ENCODE measurements at places on chromosomes 4 and X.

DNA sequence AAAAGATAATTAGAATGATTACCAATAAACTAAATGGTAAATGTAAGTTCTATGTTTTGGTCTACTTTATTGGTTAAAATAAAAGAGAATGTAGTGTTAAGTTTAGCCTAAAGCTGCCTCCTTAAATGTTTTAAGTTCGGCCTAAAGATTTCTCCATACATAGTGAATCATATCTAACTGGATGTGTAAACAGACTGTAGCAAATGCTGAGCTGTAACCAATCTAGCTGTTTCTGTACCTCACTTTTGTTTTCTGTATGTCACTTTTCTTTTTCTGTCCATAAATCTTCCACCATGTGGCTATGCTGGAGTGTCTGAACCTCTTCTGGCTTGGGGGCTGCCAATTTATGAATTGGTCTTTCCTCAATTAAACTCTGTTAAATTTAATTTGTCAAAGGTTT lies 121.2 kb downstream of the TBCK start:
- no peak for DNase-seq

GRCh38 chr4:93878566-93878965 lies 50.0 kb downstream of the ATOH1 start:
- no peak for DNase-seq

DNA sequence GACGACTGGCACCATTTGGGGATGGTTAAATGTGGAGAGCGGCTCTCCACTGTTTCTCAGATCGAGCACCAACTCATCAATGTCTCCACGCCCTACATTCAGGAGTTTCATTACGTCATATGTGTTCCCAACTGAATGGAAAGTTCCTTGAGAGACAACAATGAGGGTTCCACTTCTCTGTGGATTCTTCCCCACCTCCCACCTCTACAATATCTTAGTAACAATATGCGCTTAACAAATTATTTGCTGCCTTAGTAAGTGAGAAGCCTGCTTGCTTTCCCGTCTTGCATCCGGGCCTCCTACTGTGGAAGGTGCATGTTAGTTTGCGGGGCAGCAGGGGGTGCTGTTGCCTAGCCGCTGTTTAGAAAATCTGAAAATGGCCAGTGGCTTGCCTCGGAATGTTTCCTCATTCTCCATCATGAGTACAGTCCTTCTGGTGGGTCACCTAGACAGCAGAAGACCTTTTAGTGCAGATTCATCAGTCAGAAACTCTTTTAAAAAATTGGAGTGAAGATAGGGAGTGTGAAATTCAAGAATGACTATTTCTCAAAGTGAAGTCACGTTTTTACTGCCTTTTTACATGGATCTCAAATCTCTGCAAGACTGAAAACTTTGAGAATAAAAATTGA lies 55.7 kb downstream of the PHOX2B start:
- DNase-seq: no peak

GRCh38 chr4:118177126-118177525 lies 142.8 kb downstream of the NDST3 start:
- no peak for DNase-seq

DNA sequence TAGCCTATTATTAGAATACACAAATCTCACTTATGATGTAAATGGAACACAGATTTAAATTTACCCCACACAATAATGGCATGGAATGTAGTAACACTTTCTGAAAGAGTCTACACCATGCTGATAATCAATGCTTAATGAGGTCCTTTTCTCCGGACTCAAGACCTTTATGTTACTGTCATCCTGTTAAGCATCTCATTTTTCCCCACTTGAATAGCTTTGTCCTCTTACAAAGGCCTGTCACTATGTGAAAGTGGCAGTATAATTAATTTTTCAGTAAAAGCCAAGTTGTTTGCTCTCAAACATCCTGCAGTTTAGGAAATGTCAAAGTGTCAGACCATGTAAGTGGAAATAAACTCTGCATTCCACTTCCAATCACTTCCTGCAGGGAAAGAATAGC lies 96.4 kb downstream of the GPC3 start:
- DNase-seq: no peak

- DNase-seq: no peak
Measured at GRCh38 chr4:165767671-165768070, 105.4 kb upstream of the TLL1 start.

- DNase-seq: no peak
Measured at GRCh38 chr4:92120810-92121498, 182.8 kb upstream of the GRID2 start.

- DNase-seq: no peak
Measured at GRCh38 chr4:4923201-4923600, 63.7 kb downstream of the MSX1 start.

DNA sequence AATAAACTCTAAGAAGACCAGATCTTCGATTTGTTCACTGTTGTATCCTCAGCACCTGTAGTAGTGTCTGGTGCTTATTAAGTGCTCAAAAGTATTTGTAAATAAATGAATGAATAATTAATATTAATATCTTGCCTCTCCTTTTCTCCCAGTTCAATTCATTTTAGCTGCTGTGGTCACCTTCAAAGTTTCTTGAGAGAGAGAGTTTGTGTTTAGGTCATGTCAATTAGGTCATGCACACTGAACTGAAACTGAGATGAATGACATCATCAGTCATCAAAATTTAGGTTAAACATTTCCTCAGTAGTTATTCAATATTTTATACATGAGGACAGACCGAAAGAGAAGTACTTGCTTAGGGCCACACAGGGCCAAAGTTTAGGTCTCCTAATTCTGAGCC lies 73.5 kb downstream of the ANXA3 start:
- DNase-seq: no peak

GRCh38 chr4:182307746-182308145 lies 64.5 kb downstream of the TENM3 start:
- no peak for DNase-seq

- no peak for DNase-seq
Measured at GRCh38 chrX:99078301-99078700, 1331.8 kb downstream of the PCDH19 start.

DNA sequence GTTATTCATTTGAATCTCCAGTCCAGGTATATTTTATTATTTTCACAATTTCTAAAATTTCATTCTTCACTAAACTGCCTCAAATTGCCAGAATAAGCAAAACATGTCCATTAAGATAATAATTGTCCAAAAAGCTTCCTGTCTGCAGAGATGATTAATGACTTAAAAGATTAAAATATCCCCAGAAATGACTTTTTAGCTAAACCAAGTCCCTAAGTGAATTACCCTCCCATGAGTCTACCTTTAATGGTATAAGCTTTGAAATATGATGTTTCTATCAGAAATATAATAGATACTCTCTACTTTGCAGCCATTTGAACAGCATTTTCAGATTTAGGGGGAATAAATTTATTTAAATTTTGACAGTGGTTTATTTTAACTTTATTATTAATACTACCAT lies 289.2 kb upstream of the EMCN start:
- DNase-seq: no peak

GRCh38 chrX:20311505-20311904 lies 44.8 kb upstream of the RPS6KA3 start:
- no peak for DNase-seq

DNA sequence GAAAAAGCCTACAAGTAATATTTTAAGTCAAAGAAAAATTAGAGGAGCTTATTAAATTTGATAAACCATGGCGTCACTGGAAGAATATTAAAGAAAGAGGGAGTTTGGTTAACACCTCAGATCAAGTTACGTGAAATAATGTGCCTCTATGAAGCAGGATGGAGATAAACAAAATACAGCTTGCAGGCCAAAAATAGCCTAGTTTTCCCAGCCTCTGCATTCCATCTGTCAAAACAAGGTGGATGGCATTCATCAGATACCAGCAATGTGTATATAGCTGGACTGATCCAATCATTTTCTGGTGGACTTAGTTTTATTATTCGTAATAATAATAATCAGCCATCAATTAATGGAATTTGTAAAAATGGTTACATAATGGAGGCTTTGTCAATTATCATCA lies 230.7 kb downstream of the NR3C2 start:
- no peak for DNase-seq

DNA sequence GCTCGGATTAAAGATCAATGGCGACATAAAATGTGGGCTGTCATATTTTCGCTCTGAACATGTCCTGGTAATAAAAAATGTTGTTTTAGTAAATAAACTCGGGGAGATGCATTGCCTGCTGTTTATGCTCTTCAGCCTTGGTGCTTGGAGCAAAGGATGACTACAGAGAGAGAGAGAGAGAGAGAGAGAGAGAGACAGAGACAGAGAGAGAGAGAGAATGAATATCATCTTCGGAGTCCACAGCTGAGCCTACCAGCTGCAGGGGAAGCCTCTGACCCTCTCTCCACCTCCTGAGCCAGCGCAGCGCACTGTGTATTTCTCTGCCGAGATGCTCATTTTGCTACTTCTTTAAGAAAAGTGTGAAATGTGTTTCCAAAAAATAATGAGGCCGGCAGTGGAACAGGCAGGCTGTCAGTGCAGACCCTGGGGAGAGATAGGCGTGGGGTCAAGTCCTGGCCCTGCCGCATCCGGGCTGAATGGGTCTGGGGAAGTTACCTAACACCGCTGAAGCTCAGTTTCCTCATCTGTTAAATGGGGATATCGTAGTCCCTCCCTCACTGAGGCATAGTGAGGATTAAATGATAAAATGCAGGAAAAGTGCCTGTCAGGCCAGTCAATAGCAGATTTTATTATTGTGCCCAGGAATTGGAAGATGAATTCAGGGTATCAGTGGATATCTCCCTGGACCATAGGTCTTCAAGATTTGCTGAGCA lies 58.5 kb upstream of the LGI2 start:
- no peak for DNase-seq

DNA sequence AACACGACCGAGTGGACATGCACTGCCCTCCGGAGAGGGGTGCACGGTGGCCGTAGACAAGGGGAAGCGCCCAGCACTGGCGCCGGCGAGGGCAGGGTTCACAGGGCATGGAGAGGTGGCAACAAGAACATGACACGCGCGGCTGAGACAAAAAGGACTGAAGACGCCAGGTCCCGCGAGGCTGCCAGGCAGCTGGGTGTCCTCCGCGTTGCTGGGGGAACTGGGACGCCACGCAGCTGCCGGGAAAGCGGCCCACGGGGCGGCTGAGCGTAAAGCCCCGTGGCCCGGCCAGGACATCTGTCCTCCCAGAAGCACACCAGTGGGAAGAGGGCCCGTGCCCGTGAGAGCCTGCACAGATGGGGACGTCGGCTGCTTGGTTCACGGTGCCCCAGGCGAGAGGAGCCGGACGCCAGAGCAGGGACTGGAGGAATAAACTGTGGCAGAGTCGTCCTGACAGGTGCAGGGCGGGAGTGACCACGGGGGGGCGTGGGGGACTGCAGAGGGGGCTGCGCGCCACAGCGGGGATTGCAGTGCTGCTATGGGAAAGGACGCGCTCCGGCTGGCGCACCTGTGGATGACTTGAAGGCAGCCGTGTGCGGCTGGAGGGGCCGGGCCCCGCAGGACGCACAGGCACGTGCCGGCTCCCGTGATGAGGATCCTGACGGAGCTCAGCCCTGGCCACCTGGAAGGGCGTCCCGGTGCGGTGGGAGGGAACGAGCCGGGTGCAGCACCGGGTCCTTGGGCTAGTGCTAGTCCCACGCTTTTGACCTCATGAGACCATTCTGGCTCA lies 32.1 kb upstream of the GTPBP6 start:
- DNase-seq: no peak

DNA sequence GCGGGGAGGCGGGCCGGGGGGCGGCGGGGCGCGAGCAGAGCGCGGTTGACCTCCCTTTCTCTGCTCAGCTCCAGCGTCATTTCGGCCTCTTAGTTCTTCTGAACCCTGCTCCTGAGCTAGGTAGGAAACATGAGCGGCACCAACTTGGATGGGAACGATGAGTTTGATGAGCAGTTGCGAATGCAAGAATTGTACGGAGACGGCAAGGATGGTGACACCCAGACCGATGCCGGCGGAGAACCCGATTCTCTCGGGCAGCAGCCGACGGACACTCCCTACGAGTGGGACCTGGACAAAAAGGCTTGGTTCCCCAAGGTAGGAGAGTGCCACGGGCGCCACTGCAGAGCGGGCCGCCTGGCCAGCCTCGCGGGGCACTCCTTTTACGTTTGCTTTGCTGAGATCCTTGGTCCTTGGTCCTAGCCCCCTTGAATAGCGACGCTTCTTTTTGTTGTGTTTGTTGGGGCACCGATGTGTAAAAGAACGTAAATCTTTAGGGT lies at the start of gene HTATSF1:
HTATSF1 (plus strand) TSS at position 37 of the 497 bp plus-strand sequence; CDS start at position 130, 93 bp downstream.
- DNase-seq: no peak

- no peak for DNase-seq
Measured at GRCh38 chr4:10321931-10322330, 135.3 kb downstream of the ZNF518B start.

DNA sequence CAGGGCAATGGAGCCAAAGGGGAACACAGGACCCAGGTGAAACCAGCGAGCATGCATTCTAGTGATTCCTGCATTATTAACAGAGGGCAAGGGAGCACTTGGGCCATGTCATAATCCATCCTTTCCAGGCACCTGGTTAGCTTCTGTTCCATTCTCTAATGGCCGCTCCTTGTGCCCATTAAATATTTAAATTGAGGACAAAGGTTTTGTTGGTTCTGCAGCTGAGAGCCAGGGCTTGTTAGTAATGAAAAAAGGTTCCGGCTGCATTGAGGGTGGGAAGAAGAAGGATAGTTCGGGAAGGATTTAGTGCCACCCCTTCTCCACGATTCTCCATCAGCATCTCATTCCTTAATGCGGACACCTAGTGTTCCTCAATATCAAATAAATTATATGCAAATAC lies 13.6 kb downstream of the SOD3 start:
- no peak for DNase-seq

- DNase-seq: no peak
Measured at GRCh38 chr4:67327245-67328017, 217.9 kb downstream of the CENPC start.

DNA sequence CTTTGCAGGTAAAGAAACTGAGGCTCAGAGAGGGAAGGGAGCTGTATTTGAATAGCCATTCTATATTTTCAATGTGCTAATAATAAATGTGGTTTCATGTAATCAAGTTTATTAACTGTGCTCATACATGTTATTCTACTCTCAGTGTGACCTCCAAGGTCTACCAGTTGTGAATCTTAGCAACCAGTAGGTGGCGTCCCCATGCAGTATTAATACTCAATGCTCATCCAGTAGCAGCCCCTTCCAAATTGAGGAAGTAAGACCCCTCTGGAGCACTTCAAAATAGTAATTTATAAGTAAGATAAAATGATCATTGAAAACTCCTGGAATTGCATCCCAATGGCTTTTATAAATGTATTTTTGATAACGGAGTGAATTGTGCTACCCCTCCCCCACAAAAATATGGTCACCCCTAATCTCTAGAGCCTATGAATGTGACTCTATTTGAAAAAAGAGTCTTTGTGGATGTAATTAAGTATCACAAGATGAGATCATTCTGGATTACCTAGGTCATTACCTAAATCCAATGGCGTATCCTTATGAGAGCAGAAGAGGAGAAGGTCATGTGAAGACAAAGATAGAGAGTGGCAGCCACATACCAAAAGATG lies 20.4 kb upstream of the SEPSECS start:
- no peak for DNase-seq

GRCh38 chrX:101231080-101231479 lies 11.5 kb downstream of the DRP2 start:
- DNase-seq: no peak

DNA sequence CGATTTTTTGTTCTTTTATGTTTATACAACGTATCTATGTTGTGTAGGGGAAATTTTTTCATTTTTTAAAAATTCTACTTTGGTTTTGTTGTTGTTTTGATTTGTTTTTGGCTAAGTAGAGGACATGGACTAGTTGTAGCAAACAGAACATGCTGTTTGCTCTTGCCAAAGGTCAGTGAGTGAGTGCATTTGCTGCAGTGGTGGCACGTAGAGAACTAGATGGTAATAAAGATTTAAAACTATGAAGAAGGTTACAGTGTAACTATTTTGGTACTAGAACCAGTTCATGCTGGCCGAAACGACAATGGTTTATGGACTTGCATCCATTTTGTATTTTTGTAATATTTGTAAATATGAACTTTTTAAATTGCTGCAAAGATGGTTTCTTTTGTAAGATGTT lies 1.9 kb upstream of the SCML1 start:
- no peak for DNase-seq
